Effector memory CD4-positive, alpha-beta T cell (primary cell): ENCODE measurements at places on chromosomes 3 and 15.

DNA sequence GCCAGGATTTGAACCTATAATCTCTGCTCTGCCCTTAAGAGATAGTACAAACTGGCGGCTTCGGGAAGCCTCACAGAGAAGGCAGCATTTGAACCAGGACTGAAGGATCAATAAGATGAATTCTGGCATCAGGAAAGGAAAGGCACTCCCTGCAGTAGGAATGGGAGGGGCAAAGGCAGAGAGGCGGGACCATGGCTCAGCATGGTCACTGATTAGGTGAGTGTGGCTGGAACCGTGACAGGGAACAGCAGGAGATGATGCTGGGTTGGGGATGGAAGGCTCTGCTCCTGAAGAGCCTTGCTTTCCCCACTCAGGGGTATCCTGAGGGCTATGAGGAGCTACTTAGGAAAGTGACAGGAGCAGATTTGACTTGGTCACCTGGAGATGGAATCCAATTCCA, 158.5 kb downstream of the FEZF2 start:
- no peak for DNase-seq

- DNase-seq, result no peak
Observed at GRCh38 chr15:73046073-73046472, 6.2 kb upstream of the NEO1 start.

- no peak for DNase-seq
Observed at GRCh38 chr15:88230823-88231222, 25.7 kb downstream of the NTRK3 start.

DNA sequence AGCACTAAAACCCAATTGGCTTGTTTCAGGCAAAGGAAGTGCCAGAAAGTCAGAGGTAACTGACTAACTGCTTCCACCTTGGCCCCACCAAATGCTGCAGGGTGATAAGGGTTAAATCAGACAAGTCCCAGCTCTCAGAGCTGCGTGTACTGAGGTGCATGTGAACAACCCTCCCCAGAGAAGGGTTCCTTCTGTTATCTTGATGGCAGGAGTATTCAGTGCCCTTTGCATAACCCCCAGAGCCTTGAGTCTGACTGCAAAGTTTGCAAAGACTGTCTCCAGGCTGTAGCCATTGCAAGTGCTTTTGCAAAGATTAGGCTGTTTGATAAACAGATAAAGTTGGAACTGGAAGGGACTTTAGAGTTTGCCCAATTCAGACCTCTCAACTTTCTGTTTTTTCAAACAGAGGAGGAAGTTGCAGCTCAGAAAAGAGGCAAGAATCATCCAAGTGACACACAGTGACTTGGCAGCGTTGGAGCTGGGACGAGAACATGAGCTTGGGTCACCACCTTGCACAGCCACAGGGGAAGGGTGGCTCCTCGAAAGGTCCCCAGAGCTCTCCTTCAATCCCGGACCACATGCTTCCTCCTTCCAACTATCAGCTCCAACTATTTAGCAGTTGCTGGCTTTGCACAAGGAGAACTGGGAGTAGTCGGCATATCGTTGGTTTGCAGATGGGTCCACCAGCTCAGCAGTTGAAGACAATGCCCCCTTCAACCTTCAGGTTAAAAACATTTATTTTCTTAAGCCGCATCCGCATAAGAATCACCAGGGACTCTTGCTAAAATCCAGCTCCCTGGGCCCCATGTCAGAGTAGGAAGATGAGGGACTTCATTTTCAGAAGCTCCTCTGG, 224.8 kb upstream of the HES1 start:
- no peak for DNase-seq

- DNase-seq, result no peak
Observed at GRCh38 chr3:23256741-23257435, 53.8 kb downstream of the UBE2E2 start.

DNA sequence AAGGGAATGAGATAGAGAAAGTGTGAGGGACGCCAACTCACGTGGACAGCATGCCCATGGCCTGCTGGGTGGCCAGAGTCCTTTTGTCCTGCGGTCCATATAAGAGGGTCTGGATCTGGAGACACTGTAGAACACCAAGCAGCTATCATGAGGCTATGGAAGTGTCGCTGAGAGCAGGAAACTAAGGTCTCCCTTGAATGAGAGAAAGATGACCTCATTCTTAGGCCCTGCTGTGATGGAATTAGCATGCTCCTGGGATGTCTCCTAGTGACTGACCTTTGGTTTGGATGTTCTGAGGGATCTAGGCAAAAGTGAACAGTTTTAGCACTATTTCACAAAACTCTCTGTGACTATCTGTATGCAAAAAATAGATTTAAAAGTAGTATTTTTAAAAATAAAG, 34.4 kb downstream of the SYNM start:
- DNase-seq, result no peak

- no peak for DNase-seq
Observed at GRCh38 chr15:63970621-63971426, 75.5 kb downstream of the DAPK2 start.

GRCh38 chr15:35166730-35167359, 81.8 kb upstream of the NANOGP8 start:
- no peak for DNase-seq

- no peak for DNase-seq
Observed at GRCh38 chr15:63835211-63835568, 1.4 kb upstream of the HERC1 start.

DNA sequence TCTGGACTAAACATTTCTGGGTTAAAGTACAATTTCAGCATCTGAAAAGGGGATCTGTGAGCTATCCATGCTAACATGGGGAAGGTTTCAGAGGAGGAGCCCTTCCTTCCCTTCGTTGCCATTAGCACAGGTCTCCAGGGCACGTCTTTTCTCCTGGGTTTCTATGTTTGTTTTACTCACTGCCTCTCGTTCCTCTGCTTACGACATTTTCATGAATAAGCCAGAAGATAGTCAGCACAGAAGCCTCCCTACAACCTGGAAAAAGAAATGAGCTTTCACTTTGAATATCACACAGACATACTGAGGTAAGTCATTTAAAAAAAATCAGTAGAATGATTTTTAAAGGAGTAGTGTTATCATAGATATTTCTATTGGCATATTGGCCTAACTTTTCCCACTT, 117.2 kb upstream of the KCNMB2 start:
- DNase-seq, result no peak

DNA sequence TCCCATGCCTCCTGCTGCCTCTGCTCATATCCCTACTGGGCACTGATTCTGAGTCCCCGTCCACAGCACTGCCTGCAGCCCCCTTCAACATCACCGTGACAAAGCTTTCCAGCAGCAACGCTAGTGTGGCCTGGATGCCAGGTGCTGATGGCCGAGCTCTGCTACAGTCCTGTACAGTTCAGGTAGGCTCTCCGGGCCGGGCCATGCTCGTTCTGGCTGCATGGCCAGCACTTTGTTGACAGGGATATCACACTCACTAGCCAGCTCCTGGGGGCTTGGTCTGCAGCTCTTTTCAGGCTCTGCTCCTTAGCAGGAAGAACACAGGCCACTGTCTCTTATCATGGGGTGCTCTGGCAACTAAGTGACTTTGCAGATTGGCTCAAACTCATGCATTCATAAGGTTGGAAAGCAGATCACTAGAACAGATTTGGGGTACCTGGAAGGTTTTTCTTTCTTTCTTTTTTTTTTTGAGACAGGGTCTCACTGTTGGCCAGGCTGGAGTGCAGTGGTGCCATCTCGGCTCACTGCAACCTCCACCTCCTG, 6.0 kb downstream of the TYRO3 start:
- DNase-seq, result no peak

GRCh38 chr3:100197876-100198275, 62.9 kb upstream of the TBC1D23 start:
- DNase-seq, result no peak

- DNase-seq, result no peak
Observed at GRCh38 chr3:14810070-14810791, 8.5 kb upstream of the FGD5 start.

GRCh38 chr3:180332608-180333007, 269.4 kb upstream of the TTC14 start:
- no peak for DNase-seq

DNA sequence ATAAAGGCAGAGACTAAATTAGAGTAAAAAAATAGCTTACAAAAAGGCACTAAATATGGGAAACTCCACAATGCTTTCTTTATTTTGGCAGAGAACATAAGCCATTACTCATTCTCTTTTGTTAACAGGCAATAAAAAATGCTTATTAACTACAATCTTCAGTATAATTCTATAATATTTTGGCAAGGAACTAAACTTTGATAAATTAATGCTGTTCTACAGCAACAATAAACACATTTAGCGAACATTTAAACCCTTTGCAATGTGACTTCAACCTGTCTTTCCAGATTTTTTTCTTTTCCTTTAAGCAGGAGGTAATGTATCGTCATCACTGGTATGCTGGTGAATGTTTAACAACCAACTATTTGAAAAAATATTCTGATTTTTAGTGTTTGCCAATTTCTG, 42.2 kb upstream of the POU1F1 start:
- no peak for DNase-seq

DNA sequence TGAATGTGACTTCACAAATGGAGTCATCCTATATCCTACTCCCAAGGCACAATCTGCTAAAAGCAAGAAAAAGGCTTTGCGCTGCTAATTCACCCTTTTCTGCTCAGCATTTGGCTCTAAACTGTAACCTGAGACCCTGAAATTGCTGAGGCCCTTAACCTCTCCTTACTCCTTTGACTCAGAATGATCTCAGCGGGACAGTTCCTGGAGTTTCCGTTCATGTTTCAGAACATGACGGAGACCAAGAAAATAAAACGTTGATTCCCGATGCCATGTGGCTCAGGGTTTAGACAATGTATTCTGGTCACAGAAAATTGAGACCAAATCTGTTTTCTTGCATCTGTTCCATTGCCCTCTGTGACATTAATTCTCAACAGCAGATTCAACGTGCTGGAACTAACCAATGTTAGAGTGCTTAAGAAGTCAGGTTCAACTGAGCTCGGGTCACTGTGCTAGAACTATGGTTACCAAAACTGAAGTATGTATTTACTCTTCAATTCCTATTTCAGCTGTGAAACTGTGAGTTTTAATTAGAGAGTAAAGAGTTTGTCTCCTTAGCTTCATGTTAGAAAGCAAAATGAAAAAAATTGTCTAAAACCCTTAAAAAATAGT, 45.4 kb upstream of the TMC3 start:
- no peak for DNase-seq

GRCh38 chr3:71791634-71792033, 6.7 kb upstream of the PROK2 start:
- DNase-seq, result no peak

- no peak for DNase-seq
Observed at GRCh38 chr15:64503197-64503596, 42.8 kb downstream of the ZNF609 start.

GRCh38 chr3:65795166-65795565, 243.6 kb downstream of the MAGI1 start:
- DNase-seq, result no peak

- DNase-seq, result no peak
Observed at GRCh38 chr3:177133860-177134815, 63.1 kb downstream of the TBL1XR1 start.

GRCh38 chr3:120418866-120419490, 31.8 kb downstream of the FSTL1 start:
- DNase-seq, result no peak

- DNase-seq, result no peak
Observed at GRCh38 chr15:39947401-39948197, 13.7 kb downstream of the EIF2AK4 start.
